GM12891 (cell line): ENCODE measurements at places on chromosomes 1 and 21.

- no peak for DNase-seq
Observed at GRCh38 chr1:243723458-243724043, 126.5 kb downstream of the AKT3 start.

DNA sequence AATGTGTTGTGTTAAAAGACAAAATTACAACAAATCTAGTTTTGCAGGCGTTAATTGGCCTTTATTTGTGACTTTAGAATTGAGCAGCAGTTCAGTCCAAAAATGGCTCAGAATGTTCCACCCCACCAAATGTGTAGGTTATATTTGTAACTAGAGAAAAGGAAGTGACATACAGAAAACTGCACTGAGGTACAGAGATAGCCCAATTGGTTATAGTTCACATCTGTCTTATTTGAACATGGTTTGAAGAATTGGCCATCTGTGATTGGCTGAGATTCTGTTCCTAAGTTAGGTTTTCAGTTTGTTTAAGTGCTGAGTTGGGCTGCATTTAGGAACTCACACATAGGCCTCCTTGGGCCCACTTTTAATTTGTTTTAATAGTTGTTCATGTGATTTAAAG, 12.0 kb upstream of the FMO2 start:
- DNase-seq = no peak

GRCh38 chr1:236389253-236389652, 4.8 kb upstream of the EDARADD start:
- DNase-seq = no peak

GRCh38 chr1:179141592-179142251, 59.9 kb downstream of the TOR3A start:
- DNase-seq = no peak

GRCh38 chr1:212613440-212614335, 5.1 kb downstream of the ATF3 start:
- no peak for DNase-seq

- no peak for DNase-seq
Observed at GRCh38 chr1:246445503-246445902, 61.6 kb downstream of the SMYD3 start.

GRCh38 chr1:239954836-239955235, 136.8 kb upstream of the FMN2 start:
- no peak for DNase-seq

GRCh38 chr1:168834225-168834872, 105.3 kb upstream of the DPT start:
- no peak for DNase-seq

DNA sequence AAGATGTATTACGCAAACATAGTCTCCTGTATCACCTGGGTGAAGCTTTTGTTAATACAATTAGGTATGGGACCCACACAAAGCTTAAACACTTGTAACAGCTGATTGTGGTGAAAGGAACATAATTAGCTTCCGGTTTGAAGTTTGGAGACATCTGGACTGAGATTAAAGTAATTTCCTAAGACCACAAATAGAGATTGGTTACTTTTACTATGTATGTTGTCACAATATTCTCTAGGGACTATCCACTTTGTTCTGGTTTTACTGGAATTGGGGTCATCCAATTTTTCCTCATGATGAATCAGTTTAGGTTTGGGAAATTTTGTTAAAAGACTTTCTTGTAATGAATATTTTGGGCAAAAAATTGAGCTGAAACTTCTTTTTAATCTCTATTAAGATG, 71.8 kb upstream of the SAMSN1 start:
- DNase-seq = no peak

DNA sequence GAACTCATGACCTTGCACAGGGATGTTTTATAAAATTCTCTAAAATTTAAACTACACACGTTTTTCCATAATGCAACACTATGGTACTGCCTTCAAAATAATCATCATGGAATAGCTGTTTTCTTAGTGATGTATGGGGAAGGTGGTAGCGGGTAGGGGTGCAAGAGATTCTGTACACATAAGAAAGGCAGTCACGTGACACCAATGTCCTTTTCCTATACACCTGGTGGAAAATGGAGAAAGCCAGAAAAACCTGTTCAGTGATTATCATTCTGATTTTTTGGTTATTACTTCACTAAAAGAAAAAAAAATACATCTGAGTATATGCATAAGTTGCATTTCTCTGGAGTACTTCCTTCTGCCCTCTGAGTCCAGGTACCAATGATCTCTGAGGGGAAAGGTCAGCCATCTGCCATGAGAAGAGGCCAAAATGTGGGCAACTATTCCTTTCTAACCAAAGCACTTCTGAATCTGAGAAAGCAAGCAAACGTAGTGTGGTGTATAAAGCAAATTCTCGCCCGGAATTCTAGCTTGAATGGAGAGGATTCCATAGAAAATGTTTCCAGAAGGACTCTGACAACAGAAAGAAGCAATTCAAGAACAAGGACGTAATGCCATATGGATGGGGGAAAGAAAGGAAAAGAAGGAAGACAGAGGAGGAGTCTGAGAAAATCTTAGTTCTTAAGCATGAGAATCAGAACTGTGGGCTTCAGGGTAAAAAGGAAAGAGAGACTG, 137.3 kb downstream of the RERE start:
- no peak for DNase-seq

DNA sequence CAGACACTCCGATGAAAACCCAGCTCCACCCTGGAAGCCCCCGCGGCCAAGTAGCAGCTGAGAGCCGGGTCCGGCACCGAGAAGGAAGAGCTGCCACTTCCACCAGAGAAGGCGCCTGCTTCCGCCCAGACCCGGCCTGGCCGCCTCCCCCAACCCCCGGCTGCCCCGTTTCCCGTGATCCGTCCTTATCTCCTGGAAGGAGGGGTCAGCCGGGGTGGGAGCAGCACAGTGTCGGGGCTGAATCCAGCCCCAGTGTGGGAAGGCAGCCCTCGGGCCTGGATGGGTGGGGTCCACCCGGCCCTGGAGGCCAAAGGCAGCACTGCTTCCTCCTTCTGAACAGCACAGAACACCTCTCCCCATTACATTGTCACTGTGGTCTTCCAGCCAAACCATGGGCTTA, 69.4 kb downstream of the MEGF6 start:
- no peak for DNase-seq

- no peak for DNase-seq
Observed at GRCh38 chr21:28473530-28474220, 519.0 kb downstream of the LTN1 start.

- DNase-seq = no peak
Observed at GRCh38 chr1:25137106-25137505, 95.2 kb downstream of the SYF2 start.

DNA sequence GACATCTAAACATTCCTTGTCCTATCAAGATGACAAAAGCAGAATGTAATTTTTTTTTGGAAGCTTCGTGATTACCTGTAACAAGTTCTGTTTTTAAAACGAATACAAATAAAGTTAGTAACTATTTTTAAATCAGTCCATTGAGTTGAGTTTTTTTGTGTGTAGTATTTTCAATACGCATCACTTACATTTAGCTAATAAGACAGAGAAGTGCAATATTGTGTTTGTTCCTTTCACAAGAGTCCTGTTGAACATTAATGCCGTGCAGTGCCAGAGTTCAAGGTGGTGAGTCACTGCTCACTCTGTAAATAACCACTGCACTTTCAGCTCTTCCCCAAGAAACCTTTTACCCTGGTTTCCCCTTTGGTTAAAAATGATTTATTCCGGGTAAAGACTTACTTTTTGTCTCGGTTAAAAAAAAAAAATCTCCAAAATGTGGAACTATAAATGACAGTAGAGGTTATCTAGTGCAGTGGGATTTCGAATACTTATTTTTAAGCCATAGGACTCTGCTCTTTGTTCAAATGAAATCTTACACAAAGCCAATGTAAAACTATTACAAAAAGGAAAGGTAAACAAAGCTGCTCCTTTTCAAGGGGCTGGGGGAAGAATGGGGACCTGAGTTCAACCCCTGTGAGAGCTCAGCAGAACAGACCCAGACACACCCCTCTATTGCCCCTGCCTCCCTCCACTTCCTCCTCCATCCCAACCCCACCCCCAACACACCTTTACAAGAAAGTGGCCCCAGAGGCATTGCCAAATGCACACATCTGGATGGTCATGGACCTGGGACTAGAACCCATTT, 14.8 kb upstream of the NCMAP start:
- DNase-seq = no peak

DNA sequence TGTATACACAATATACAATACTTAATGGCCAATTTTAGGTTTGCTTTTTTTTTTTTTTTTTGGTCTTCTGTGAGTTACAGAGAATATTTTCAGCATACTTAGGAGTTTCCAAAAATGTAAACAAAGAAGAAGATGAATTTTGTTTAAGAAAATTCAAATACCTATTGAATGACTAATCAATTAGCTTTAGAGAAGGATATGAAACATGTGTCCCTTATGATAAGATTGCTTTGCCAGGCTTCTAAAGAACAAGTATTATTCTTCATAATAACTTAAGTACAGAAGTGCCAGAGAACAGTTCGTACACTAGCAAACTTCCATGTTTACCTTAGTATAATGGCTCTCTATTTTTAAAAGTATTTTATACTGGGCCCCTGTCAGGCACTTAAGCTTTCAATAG, 1191.0 kb upstream of the NCAM2 start:
- no peak for DNase-seq

GRCh38 chr1:172627702-172628101, 31.2 kb upstream of the FASLG start:
- DNase-seq = no peak

DNA sequence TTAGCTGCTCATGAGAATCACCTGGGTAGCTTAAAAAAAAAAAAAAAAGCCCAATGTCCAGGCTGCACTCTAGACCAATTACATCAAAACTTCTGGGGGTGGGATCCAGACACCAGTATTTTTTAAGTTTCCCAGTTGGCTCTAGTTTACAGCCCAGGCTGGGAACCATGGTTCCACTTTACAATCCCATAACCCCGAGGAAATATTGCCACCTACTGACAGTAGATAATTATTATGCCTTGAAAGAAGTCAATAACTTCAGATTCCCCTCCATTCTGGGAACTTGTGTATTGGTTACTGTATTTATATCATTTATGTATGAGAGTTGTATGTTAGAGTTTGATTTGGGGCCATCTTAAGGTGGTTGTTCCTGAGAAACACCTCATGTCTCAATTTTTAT, 100.2 kb downstream of the SPATA46 start:
- no peak for DNase-seq

DNA sequence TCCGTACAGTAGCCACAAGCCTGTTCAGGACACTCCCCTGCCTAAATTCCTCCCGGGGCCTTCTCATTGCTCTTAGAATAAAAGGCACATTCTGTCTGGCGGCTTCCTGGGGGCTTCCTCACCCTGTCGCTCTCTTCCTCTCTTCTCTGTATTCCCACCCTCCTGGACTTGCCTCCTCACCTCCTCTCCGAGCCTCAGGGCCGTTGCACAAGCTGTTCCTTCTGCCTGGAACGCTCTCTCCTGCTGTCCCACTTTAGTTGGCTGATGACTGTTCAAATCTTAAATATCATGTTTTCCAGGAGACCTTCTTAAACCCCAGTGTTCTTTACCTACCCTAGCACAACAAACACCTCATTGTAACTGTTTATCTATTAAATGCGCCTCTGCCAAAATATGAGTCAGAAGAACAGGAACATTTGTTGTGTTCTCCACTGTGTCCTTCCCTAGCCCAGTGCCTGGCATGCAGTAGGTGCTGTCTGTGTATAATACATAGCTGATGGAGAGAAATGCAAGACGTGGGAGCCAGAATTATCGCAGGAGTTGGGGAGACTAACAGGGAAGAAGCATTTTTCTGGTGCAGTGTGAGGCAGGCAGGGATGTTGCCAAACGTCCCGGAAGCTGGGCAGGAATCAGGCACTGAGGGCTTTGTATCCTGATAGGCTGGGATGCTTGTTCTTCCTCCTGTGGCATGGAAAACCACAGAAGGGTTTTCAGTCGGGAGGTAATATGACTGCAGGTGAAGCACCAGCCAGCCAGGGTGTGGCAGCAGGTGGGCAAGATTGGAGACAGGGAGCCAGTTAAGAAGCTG, 24.1 kb upstream of the THRAP3 start:
- DNase-seq = no peak

GRCh38 chr1:57860325-57860724, 436.5 kb upstream of the DAB1 start:
- no peak for DNase-seq

GRCh38 chr1:90746857-90747256, 29.8 kb upstream of the BARHL2 start:
- no peak for DNase-seq

DNA sequence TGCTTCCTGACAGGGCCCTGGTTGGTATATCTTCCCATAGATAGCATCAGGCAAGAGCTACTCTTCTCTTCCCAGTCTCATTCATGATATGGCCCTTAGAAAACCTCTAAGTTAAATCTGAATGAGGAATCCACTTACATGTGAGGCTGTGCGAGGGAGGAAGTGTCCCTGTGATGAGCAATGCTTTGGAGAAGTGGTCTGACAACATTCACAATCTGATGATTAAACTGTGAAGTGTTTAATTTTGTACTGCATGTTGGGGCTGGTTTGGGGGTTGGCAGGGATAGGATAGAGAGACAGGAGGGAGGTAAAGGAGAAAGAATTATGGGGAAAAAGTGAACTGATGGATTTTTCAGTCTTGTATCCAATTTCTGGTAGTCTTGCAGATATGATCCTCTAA, 421.2 kb upstream of the DAB1 start:
- no peak for DNase-seq

GRCh38 chr1:198679535-198680173, 40.8 kb downstream of the PTPRC start:
- no peak for DNase-seq

DNA sequence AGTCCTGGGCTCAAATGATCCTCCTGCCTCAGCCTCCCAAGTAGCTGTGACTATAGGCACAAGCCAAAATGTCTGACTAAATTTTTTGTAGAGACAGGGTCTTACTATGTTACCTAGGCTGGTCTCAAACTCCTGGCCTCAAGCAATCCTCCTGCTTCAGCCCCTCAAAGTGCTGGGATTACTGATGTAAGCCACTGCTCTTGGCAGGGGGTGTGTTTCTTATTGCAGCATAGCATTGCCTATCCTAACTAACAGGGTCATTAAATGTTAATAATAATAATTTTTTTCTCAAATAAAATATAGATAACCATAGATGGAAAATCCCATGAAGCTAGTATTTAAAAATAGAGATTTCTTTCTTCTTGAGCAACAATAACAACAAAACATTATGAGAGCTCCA, 52.4 kb downstream of the EXO1 start:
- no peak for DNase-seq
